Aortic smooth muscle cell (primary cell): ENCODE measurements at places on chromosomes 4 and X. TPM values are rescaled to one million over a fixed set of nuclear protein-coding genes. Genes with fewer than 3 reads are reported as not detected.

Gene LRP2BP
- 0.56 and 0.79 TPM in 2 replicates for total RNA-seq

Gene TXK
- total RNA-seq: 0.13 and 0.56 TPM in 2 replicates

Gene STK26
- total RNA-seq: 0.75 and 1.5 TPM in 2 replicates

Gene PAGE1
- not detected in 2 replicates for total RNA-seq

Gene ERCC6L
- 2.2 and 3.8 TPM in 2 replicates for total RNA-seq

Gene HSFX4
- total RNA-seq: not detected in 2 replicates

Gene STATH
- total RNA-seq: not detected in 2 replicates

Gene GABRG1
- not detected in 2 replicates for total RNA-seq

Gene MAGEB4
- not detected in 2 replicates for total RNA-seq

Gene GSTCD
- 6.8 and 7.9 TPM in 2 replicates for total RNA-seq

Gene SHROOM2
- total RNA-seq: 0.25 and 0.26 TPM in 2 replicates

Gene TGIF2LX
- not detected in 2 replicates for total RNA-seq
